ENCODE measurements at places on chromosomes 5 and 9. TPM values are rescaled to one million over a fixed set of nuclear protein-coding genes. Genes with fewer than 3 reads are reported as not detected.

GRCh38 chr9:5799314-5799713 lies 33.6 kb downstream of the ERMP1 start:
- peaks cover 2% of the 10 kb centered on the region for H3K4me1 ChIP-seq
- peaks cover 9% of the 10 kb centered on the region for H3K36me3 ChIP-seq
- peak; percentile 58 for DNase-seq
- no peaks in the 10 kb centered on the region for H3K27me3 ChIP-seq

DNA sequence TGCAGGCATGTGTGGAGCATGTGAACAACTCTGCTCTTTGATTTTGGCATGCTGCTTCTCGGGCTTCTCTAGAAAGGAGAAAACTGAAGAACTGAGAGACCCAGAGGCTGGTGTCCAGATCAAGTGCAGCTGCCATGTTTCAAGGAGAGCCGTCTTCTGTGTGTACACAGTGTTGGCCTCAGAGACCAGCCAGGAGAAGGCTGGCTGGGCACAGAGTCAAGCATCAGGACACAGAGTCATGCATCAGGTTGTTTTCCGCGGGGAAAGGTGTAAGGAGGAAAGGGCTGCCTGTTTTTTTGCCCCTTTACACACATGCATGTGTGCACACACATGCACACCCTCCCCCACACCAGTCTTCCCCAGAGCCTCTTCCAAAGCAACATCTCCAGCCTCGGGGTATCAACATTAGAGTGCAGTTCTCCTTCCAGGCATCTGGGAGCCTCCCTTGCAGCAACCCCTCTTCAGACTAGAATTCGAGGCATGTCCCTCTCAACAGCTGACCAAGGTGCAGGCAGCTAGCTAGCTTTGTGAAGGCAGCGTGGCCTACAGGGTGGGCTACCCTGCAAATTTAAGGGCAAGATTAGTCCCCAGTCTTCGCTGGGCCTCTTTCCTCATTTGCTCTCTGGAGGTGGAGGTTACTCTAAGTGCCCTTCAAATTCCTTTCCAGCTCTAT lies 180.9 kb downstream of the AOPEP start:
- no peak overlapping the region for H3K4me3 ChIP-seq
- H3K27me3 ChIP-seq: no peaks in the 10 kb centered on the region
- no peak overlapping the region for H3K27ac ChIP-seq
- H3K36me3 ChIP-seq: no peaks in the 10 kb centered on the region

DNA sequence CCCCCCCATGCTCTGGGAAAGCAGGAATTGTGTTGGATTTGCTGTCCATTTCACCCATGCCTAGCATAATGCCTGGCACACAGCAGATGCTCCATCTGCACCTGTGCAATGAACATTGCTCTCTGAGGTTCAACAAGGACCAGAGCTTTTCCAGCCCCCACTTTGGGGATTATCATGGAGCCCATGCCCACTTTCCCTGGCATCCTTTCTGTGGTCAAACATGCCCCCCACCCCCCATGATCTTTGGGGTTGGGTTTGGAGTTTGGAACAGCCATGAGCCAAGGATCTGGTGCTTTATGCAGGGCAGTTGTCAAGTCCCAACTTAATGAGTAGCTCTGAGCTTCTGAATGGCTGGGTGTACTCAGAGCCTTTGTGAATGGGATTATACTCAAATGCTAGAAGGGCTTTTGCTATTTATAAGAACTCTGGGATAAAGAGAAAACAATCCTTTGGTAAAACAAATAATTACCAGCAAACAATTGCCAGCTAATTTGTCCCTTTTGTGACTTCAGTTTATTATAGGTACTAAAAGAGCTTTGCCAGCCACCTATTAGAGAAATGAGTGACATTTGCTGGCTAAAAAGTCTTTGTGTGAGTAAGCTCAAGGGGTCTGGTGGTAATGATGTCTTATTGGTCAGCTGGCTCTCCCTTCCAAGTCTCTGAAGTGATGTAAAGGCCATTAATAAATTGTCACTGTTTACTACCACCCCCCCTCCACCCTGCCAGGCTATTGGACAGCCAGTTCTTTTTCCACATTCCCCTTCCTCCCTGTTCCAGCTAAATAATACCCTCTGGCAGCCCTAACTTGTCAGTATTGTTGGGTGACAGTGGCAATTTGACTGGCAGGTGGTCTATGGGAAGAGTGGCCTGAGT lies 182.3 kb downstream of the MACROH2A1 start:
- H3K27me3 ChIP-seq: no peaks in the 10 kb centered on the region
- no peak overlapping the region for H3K27ac ChIP-seq
- no peak overlapping the region for H3K4me3 ChIP-seq
- H3K36me3 ChIP-seq: no peaks in the 10 kb centered on the region

DNA sequence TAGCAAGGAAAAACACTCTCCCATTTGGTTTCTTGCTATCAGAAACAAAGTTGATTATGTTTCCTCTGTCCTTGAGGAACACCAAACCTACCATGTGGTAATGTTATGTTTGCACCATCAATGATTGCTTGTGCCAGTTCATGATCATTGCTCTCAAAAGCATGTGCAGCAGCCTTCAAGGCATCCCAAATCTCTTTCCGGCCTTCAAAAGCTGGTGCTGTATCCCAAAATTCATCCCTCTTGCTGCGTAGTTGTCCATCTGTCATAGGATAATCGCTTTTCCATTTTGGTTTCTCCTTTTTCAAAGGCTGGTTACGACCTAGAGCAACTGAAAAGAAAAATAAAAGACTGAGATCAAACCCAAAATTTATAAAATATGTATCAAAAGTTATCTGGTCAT lies 40.1 kb downstream of the EFCAB9 start:
- no peaks in the 10 kb centered on the region for H3K36me3 ChIP-seq
- peaks cover 20% of the 10 kb centered on the region for H3K4me1 ChIP-seq
- H3K27me3 ChIP-seq: no peaks in the 10 kb centered on the region
- DNase-seq: no peak
- no peak overlapping the region for H3K4me3 ChIP-seq

DNA sequence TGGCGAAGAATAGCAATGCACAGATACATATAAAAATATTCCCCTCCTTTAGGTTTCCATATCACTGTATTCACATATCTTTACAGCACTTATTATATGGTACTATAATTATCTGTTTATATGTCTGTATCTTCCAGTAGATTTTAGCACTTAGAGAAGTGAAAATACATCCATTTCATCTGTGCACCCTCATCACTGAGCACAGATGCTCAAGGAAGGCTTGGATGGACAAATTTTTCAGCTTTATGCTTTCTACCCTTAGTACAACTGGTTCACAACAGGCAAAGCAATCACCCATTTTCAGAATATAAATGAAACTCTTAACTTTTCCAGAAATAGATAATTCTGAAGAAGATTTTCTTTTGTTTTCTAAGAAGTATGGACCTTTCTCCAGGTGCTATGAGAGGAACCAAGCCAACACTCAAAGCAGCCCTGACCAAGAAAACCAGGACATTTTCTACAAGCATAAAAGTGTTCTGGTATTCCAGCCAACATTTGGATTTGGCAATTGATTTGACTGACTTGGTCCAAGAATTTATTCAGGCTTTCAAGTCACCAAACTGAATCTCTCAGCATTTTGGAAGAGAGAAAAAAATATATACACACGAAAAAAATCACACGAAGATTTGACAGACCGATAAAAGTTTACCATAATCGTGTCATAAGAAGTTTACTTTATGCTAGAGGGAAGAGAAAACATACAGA lies 170.2 kb upstream of the CD180 start:
- DNase-seq: no peak
- no peak overlapping the region for H3K27ac ChIP-seq
- H3K4me3 ChIP-seq: no peak overlapping the region
- H3K36me3 ChIP-seq: no peaks in the 10 kb centered on the region
- H3K27me3 ChIP-seq: no peaks in the 10 kb centered on the region
- no peaks in the 10 kb centered on the region for H3K4me1 ChIP-seq

- no peaks in the 10 kb centered on the region for H3K27me3 ChIP-seq
- no peak overlapping the region for H3K4me3 ChIP-seq
- DNase-seq: no peak
- H3K27ac ChIP-seq: no peak overlapping the region
- H3K4me1 ChIP-seq: no peaks in the 10 kb centered on the region
- H3K36me3 ChIP-seq: no peaks in the 10 kb centered on the region
Observed at GRCh38 chr5:89560696-89561095, 677.7 kb upstream of the MEF2C start.

DNA sequence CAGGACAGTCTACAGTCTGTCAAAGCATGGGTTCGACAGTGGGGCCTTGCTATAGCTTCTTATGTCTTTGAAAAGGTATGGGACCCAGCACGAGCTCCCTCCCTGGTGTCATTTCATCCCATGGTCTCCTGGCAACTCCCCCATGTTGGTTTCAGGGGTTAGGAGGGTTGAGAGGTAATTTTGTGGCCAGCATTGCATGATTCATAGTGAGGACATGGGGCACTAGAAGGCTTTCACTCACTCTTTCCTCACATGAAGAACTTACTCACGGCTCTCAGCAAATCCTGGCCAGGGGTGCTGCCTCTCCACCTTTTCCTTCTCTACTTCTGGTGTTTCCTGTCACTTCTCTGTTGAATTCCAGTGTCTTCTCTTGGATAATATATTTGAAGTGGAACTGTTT lies 134.7 kb upstream of the TNPO1 start:
- DNase-seq: no peak
- H3K27ac ChIP-seq: no peak overlapping the region
- no peaks in the 10 kb centered on the region for H3K27me3 ChIP-seq
- H3K4me1 ChIP-seq: no peaks in the 10 kb centered on the region

DNA sequence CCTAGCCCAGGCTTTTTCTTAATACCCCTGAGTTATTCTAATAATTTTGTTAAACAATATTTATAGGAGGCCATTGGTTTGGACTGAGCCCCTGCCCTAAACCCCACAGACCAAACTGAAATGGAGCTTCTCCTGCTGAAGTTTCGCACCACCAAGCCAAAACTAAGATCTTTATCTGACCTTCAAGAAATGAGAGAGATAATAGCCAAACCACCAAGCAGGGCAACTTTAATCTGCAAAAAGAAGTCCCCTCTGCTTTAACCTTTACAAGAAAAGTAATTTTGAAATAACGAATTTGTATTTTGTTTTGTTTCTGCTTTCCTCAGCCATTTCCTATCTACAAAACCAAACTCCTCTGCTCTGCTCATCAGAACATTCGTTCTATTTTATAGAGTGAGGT lies 125.5 kb downstream of the PIK3R1 start:
- H3K27me3 ChIP-seq: no peaks in the 10 kb centered on the region
- no peak for DNase-seq
- no peak overlapping the region for H3K4me3 ChIP-seq
- peaks cover 6% of the 10 kb centered on the region for H3K4me1 ChIP-seq
- no peak overlapping the region for H3K27ac ChIP-seq

GRCh38 chr9:126150411-126151030 lies 176.1 kb upstream of the MVB12B start:
- no peak overlapping the region for H3K27ac ChIP-seq
- DNase-seq: no peak
- no peaks in the 10 kb centered on the region for H3K36me3 ChIP-seq
- no peaks in the 10 kb centered on the region for H3K27me3 ChIP-seq
- no peaks in the 10 kb centered on the region for H3K4me1 ChIP-seq

GRCh38 chr9:24095246-24095645 lies 269.2 kb upstream of the ELAVL2 start:
- no peak overlapping the region for H3K4me3 ChIP-seq
- no peak for DNase-seq
- H3K27me3 ChIP-seq: no peaks in the 10 kb centered on the region
- H3K4me1 ChIP-seq: no peaks in the 10 kb centered on the region
- no peaks in the 10 kb centered on the region for H3K36me3 ChIP-seq

DNA sequence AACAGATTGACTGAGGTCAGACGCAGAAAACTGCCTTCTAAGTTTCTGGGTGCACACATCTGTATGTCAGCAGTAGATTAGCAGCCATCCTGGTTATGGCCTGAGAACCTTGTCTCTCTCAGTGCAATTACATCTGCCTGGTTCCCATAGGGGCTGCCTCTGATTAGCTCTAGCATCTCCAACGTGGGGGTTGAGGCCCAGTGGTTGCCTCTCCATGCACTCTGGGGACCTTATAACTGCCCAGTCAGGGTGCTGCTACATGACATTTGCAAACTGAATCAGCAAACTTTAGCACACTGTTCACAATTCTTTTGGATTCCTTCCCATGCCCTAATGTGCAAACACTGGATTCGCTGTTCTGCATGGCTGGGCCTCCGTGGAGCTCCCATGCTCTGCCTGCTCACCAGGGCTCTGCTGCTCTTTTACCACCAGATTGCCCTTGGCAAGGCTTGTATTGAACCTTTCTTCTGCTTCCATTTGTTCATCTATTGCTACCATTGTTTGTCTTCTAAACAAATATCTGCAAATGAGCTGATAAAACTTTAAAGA lies 36.2 kb downstream of the SNX18 start:
- DNase-seq: no peak
- H3K36me3 ChIP-seq: no peaks in the 10 kb centered on the region
- H3K4me3 ChIP-seq: no peak overlapping the region
- no peak overlapping the region for H3K27ac ChIP-seq
- no peaks in the 10 kb centered on the region for H3K4me1 ChIP-seq

- H3K4me1 ChIP-seq: no peaks in the 10 kb centered on the region
- H3K36me3 ChIP-seq: no peaks in the 10 kb centered on the region
- DNase-seq: no peak
- no peaks in the 10 kb centered on the region for H3K27me3 ChIP-seq
- H3K27ac ChIP-seq: no peak overlapping the region
Observed at GRCh38 chr5:151903243-151903653, 21.4 kb downstream of the GLRA1 start.

GRCh38 chr9:122206118-122207046 lies 22.4 kb downstream of the LHX6 start:
- peaks cover 12% of the 10 kb centered on the region for H3K27me3 ChIP-seq
- H3K27ac ChIP-seq: no peak overlapping the region
- no peaks in the 10 kb centered on the region for H3K4me1 ChIP-seq
- no peak overlapping the region for H3K4me3 ChIP-seq
- H3K36me3 ChIP-seq: no peaks in the 10 kb centered on the region

The STPG3 gene
- polyA plus RNA-seq: 3.9 TPM

The FUBP3 gene
- 21.0 TPM for polyA plus RNA-seq

The TRIM14 gene
- polyA plus RNA-seq: 20.5 TPM

The HNRNPH1 gene
- 190 TPM for polyA plus RNA-seq

The MRRF gene
- polyA plus RNA-seq: 46.2 TPM

The PCDHB8 gene
- polyA plus RNA-seq: not detected

The FBP2 gene
- 0.24 TPM for polyA plus RNA-seq

The FIBCD1 gene
- not detected for polyA plus RNA-seq

The SPAG8 gene
- not detected for polyA plus RNA-seq

The CDX1 gene
- polyA plus RNA-seq: 205 TPM

The PCDHA5 gene
- polyA plus RNA-seq: not detected

The SLC6A7 gene
- polyA plus RNA-seq: 2.6 TPM

The AMBP gene
- polyA plus RNA-seq: 1.8 TPM

Measured in small intestine (tissue), 16 donors.